Activated B cell treated with CpG ODN at 0.5 μM for 24 hours (primary cell): ENCODE measurements at places on chromosomes 5 and 9. TPM values are rescaled to one million over a fixed set of nuclear protein-coding genes. Genes with fewer than 3 reads are reported as not detected.

DNA sequence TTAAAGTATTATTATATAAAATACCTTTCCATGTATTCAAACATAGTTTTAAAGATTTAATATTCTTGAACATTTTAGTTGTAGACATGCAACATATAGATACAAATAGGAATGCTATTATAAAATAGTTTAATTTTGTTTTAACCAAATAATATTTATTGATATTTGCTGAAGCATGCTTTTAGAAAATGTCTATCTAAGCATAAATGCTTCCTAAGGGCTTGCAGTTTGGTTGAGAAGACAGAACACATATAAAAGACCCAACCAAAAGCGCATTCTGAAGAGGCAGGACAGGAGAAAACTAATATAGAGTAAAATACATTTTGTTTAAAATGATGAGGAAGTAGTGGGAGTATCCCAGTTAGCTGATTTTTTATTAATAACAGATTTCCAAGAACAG is 181.5 kb upstream of the ISL1 start:
- DNase-seq, result no peak

DNA sequence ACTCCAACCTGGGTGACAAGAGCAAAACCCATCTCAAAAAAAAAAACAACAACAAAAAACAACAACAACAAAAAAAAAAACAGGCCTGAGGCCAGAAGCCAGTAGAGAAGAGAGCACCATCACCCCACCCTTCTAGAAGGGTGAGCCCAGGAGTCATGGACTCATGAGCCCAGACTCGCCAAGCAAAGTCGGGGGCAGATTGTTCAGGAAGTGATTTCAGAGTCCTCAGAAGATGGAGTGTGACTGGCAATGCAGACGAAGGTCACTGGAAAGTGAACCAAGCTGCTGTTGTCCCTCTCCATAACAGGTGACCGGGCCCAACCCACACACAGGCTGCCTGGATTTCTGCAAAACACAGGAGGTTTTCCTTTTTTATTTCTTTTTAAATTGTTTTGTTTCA is 9.0 kb upstream of the WDR38 start:
- DNase-seq, result no peak

GRCh38 chr5:58761407-58761806 is 178.5 kb downstream of the RAB3C start:
- no peak for DNase-seq

GRCh38 chr5:118956727-118957126 is 31.6 kb downstream of the DTWD2 start:
- DNase-seq, result no peak

DNA sequence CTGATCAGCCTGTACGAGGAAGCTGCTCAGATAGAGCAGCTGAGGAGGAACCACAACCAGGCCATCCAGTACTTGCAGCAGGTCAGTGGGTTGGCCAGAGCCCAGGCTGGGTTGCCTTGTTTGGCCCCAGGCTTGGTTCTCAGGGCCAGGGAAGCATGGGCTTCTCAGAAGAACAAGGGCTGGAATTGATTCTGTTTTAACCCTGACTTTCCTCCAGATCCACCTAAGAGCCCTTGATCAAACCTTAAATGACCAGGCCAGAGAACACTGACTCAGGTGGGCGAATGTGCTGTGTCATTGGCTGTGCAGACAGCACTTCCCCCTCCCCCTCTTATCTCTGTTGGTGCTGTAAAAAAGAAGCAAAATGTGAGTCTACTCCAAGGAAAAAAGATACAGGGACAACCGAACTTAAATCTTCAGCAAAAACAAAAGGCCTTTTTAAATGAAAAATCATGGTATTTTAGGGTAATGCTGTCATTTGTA is 28.1 kb downstream of the TTC23L start:
- DNase-seq, result no peak

DNA sequence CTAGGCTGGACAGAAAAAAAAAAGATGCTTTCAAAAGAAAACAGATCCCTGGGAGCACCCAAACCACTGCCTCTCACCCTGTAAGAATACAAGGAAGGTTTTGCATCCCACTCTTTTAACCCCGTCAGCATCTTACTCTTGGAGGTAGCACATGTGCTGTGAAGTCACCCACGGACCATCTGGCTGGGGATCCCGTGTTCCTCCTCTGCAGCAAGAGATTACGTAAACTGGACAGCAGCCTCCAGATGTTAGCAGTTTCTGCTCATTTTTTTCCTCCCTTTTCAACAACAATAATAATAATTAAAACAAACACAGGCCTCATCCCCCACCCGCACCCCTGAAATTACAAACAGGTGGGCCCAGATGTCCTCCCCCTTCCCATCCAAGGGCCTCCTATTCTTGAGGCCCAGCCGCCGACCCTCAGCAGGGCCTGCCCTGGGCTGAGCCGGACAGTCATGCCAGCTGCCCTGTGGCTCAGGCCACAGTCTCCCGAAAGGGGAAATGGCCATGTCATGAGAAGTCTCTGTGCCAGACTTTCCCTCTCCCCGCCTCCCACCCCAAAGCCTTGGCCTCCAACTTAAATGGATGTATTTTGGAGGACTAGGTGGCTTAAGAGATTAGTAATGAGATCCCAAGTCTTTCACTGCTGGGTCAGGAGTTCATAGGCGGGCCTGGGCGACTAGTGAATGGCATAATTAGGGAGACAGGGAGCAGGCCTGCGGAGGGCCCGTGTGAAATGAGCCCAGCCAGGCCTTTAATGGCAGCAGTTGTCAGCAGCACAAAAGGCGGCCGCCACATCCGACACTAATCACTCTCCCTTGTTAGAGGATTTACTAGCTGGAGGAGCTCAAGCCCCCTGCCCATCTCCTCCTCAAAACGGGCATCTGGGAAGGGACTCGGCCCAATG is 165.1 kb downstream of the PAPPA start:
- no peak for DNase-seq

GRCh38 chr5:5126444-5126843 is 13.7 kb upstream of the ADAMTS16 start:
- no peak for DNase-seq

- DNase-seq, result no peak
Observed at GRCh38 chr5:81137833-81138232, 95.3 kb upstream of the CKMT2 start.

DNA sequence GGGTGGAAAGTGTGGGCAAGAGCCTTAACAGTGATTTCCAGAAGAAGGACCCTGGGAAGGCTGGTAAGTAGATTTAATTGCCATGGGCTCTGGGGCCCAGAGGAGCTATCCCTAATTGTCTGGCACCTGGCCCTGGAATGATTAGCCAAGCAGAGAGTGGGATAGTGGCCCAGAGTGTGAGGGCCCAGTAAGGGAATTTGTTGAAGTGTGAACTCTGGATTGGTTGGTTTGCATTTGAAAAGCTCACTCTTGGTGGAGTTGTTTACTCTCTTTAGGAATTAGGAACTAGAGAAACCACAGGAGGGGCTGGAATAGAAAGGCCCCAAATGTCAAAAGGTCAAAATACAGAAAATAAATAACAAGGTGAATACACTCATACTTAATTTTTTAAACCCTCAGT is 207.1 kb downstream of the GABRG2 start:
- no peak for DNase-seq

The OCLN gene
- total RNA-seq, result 1.9 and 2.2 TPM in 2 replicates

The NRG2 gene
- total RNA-seq, result 0.07 TPM in 1 of 2 replicates, not detected in the other

The ZSWIM6 gene
- total RNA-seq, result 6.9 and 8.5 TPM in 2 replicates

The CDC20B gene
- total RNA-seq, result not detected in 2 replicates

The ICE1 gene
- total RNA-seq, result 32.7 and 36.8 TPM in 2 replicates

DNA sequence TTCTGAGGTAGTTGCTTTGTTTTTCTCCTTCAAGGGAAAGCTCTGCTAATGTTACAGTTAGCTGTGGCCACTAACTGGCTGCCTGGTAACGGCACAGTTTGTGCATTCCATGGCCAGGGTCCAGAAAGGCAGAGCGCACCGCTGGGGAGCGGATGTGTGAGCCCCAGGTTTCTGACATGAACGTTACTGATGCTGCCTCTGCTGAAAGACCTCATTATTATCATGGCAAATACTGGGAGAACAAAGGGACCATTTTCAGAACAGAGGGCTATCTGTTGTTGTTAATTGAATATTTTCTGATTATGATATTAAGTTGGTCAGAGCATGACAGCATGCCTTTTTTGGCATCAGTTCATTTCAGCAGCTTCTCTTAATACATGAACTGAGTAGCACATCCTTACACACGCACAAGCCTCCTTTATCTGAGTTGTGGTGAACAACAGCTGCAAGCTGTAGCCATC is 134.1 kb downstream of the NUDT12 start:
- DNase-seq, result no peak

- DNase-seq, result no peak
Observed at GRCh38 chr5:133341915-133342710, 270.2 kb downstream of the FSTL4 start.

DNA sequence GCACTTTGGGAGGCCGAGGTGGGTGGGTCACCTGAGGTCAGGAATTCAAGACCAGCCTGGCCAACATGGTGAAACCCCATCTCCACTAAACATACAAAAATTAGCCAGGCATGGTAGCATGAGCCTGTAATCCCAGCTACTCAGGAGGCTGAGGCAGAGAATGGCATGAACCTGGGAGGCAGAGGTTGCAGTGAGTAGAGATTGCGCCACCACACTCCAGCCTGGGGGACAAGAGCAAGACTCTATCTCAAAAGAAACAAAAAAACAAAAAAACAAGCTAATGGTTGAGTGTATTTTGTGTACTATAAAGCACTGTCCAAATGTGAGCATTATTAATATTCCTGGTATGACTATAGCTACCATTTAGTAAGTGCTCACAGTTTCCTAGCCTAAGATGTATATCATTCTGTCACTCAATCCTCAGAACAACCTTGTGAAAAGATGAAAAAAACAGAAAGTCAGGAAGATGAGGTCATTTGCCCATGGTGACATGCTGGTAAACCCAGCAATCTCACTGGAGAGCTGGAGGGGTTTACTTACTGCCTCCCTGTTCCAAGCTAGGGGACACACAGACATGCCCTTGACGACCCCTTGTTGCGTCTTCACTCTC is 27.7 kb downstream of the ARHGEF37 start:
- no peak for DNase-seq

GRCh38 chr9:136674786-136675349 is 12.2 kb downstream of the EGFL7 start:
- DNase-seq, result no peak

The GPX8 gene
- total RNA-seq, result not detected in 2 replicates

The ROPN1L gene
- 0.49 TPM in 1 of 2 replicates, not detected in the other for total RNA-seq

GRCh38 chr9:3939820-3940219 is 360.0 kb downstream of the GLIS3 start:
- no peak for DNase-seq

The FOXD4 gene
- 0.55 and 0.61 TPM in 2 replicates for total RNA-seq

The LCN15 gene
- not detected in 2 replicates for total RNA-seq
